ENCODE measurements at places on chromosomes 2 and 18.

- no peak for DNase-seq
Measured at GRCh38 chr18:57792631-57793301, 10.3 kb downstream of the ATP8B1 start.

GRCh38 chr2:169107645-169108044 lies 38.3 kb downstream of the DHRS9 start:
- DNase-seq: no peak

GRCh38 chr2:128714285-128714684 lies 395.6 kb upstream of the HS6ST1 start:
- no peak for DNase-seq

- DNase-seq: no peak
Measured at GRCh38 chr2:42547014-42547413, 21.4 kb upstream of the MTA3 start.

GRCh38 chr2:232576995-232577394 lies 26.5 kb downstream of the EIF4E2 start:
- DNase-seq: no peak

GRCh38 chr18:74222710-74223494 lies 68.9 kb downstream of the CYB5A start:
- no peak for DNase-seq

GRCh38 chr2:231521443-231521842 lies 8.8 kb downstream of the NMUR1 start:
- DNase-seq: no peak

GRCh38 chr2:38754506-38754905 lies 3.3 kb upstream of the SRSF7 start:
- DNase-seq: no peak

GRCh38 chr2:37873229-37873628 lies 51.9 kb upstream of the RMDN2 start:
- DNase-seq: no peak

DNA sequence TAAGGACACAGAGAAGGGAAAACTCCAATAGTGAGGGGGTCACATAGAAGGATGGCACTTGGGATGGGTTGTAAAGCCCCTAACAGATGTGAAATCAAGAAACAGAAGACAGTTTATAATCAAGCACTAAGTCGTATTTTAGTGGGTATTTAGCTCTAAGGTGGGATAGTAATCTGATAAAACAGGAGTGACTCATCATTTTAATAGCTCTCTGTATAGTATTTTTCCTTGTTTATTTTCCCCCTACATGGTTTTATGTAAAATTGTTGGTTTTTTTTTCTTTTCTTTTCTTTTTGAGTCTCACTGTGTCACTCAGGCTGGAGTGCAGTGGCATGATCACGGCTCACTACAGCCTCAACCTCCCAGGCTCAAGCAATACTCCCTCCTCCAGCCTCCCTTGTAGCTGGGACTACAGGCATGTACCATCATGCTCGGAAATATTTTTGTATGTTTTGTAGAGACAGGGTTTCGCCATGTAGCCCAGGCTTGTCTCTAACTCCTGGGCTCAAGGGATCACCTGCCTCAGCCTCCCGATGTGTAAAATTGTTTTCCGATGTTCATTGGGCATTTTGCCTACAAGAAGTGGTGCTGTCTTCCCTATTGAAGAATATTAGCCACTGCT lies 142.6 kb upstream of the SERPINE2 start:
- DNase-seq: no peak

DNA sequence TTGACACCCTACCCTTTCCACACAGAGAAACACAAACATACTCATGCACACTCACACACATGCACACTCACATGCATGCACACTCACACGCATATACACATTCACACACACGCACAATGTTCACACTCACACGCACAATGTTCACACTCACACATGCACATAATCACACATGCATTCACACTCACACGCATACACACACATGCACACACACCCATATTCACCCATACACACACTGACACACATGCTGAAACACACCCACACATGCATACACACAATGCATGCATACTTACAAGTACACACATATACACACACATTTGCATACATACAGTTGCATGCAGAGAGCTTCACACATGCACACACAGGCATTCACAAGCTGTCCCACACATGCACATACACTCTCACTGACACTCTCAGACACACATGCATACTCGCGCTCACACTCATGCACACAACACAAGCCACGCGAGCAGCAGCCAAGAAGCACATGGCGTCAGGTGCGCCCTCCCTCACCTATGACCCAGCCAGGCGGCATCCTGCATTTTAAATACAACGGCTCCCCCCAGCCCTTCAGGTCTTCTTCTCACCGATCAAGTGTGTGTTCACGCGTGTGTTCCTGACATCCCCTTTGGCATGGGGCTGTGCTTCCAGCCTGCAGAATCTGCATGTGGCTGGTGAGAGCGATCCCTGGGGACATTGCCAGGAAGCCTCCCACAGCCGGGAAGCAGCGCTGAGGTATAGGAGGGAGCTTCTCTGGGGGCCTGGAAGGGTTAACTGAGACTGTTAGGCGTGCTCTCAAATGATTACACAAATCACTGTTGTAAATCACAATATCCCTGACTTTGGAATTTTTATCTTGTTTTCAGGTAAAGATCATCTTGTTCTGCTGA lies 195.1 kb downstream of the RTP5 start:
- no peak for DNase-seq

GRCh38 chr18:46950064-46950656 lies 32.8 kb downstream of the KATNAL2 start:
- peak; percentile 1 for DNase-seq

GRCh38 chr2:25479761-25480160 lies 138.0 kb upstream of the DNMT3A start:
- DNase-seq: no peak

- DNase-seq: no peak
Measured at GRCh38 chr2:3624059-3624794, 29.3 kb downstream of the COLEC11 start.

- DNase-seq: no peak
Measured at GRCh38 chr2:197515315-197515738, 539 bp upstream of the MOB4 start.

- DNase-seq: no peak
Measured at GRCh38 chr2:75540994-75541393, 19.7 kb downstream of the EVA1A start.

GRCh38 chr2:96537734-96538486 lies 1.4 kb downstream of the ARID5A start:
- DNase-seq: no peak

- DNase-seq: no peak
Measured at GRCh38 chr2:147916723-147917122, 71.9 kb downstream of the ACVR2A start.

GRCh38 chr2:24824966-24825882 lies 32.0 kb downstream of the CENPO start:
- DNase-seq: no peak

- DNase-seq: no peak
Measured at GRCh38 chr2:219002395-219003266, 9.4 kb upstream of the CRYBA2 start.

DNA sequence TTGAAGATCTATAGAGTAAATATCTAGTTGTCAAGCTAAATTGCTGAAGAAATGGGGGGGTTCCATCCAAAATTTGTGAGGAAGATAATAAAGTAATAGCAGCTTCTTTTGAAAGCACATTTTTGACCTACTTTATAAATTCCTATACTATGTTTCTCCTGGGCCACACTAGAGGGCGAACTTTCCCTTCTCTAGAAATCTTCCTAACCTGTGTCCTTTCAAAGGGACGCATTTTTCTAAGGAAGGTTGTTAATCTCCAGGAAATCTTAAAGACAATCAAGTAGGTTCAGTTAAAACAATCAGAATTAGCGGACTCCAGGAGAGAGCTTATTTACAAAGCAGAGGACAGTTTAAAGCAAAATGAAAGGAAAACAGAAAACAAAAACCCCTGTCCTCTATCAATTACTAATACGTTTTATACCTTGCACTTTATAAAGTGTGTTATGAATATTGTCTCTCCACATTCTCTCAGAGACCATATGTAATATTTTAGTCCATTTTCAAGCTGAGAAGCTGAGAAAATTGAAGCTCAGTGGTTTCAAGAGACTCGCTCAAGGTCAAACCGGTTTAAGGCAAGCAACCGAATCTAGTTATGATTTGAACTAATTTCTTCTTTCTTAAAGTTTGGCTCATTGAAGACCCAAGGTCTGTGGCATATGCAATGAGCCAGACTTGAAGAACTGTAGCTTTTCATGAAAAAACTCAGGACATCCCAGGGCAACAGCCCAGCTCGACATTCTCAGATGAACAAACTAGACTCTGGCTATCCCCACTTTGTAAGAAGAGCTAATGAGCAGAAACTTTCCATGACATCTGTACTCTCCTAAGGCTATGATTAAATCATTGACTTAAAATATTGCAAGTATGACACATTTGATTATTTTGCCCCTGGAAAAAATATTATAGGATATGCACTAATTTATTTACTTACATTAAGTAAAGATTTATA lies 273.6 kb downstream of the PAX3 start:
- peak; percentile 55 for DNase-seq

- DNase-seq: no peak
Measured at GRCh38 chr18:34871435-34871834, 161.3 kb downstream of the DTNA start.

- DNase-seq: no peak
Measured at GRCh38 chr2:98020516-98020915, 24.8 kb upstream of the TMEM131 start.

DNA sequence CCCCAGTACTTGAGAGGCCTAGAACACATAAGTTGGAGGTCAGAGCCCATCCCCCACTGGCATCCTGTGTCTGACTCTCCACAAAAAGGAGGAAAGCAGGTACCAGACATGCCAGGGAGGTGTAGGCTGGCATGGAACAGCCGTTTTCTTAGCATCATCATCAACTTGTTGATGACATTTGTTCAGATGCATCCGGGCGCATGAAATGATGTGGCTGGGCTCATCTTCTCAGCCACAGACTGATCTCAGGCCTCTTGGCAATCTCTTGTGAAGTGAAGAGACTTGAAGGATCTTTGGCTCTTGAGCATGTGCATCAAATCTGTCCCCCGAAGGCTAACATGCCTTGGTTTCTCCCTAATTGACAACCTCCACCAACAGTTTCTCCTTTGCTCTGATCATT lies 243.3 kb downstream of the TSN start:
- no peak for DNase-seq

DNA sequence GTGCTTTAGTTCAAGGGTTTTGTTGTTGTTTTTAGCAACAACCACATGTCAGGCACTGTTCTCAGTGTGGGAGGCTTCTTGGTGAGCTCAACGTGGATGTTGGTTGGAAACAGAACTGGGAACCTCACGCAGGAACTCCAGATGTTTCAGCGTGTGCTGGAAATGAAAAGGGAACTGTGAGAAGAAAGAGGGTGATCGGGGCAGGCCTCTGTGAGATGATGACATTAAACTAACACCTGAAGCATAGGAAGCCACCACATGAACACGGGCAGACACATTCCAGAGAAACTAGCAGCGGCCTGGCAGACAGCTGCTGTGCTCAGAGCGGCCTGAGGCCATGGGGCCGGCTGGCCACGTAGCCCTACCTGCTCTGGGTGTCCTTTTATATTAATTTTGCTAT lies 66.4 kb downstream of the COA5 start:
- no peak for DNase-seq

- DNase-seq: no peak
Measured at GRCh38 chr2:71889759-71890684, 257.6 kb downstream of the CYP26B1 start.

Data from kidney glomerular epithelial cell (primary cell).